ENCODE measurements at places on chromosomes 5 and 9.

GRCh38 chr5:4230786-4231641, 635.4 kb downstream of the IRX1 start:
- no peak for DNase-seq

DNA sequence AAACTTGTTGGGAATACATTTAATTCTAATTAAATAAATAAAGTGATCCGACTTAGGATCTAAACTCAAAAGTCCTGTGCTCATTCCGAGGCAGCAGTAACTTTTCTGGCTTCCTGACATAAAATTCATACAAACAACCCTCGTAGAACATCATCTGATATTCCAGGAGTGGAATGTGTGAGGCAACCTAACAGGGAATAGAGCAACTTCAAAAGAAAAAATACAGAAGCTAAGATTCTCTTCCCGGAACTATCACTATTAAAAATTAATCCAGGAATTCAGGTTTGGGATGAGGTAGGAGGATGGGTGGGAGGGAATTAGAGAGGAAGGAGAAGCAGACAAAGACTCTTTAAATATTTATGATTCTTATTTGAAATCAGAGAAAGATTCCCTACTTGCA, 32.9 kb upstream of the TRIO start:
- no peak for DNase-seq

GRCh38 chr9:97873882-97874281, 20.9 kb downstream of the FOXE1 start:
- DNase-seq = no peak

GRCh38 chr9:33393581-33393980, 8.8 kb downstream of the AQP7 start:
- DNase-seq = no peak

Measured in AG04450 (cell line).